ENCODE measurements at places on chromosomes 4 and X. TPM values are rescaled to one million over a fixed set of nuclear protein-coding genes. Genes with fewer than 3 reads are reported as not detected.

Gene AR
- 26.3 TPM for total RNA-seq

Gene RTL3
- total RNA-seq = 0.17 TPM

Gene ODAPH
- total RNA-seq = not detected

Gene HS3ST1
- 1.1 TPM for total RNA-seq

Gene MAGEA2B
- total RNA-seq = not detected

Gene HDAC8
- 15.9 TPM for total RNA-seq

Gene VEGFD
- 21.0 TPM for total RNA-seq

- DNase-seq = peak; percentile 68
Measured at GRCh38 chr4:77104791-77105540, 29.2 kb upstream of the CCNI start.

GRCh38 chrX:150567645-150568319, 639 bp upstream of the MTM1 start:
- no peak for DNase-seq

GRCh38 chrX:51494409-51494808, 2.0 kb downstream of the NUDT11 start:
- no peak for DNase-seq

DNA sequence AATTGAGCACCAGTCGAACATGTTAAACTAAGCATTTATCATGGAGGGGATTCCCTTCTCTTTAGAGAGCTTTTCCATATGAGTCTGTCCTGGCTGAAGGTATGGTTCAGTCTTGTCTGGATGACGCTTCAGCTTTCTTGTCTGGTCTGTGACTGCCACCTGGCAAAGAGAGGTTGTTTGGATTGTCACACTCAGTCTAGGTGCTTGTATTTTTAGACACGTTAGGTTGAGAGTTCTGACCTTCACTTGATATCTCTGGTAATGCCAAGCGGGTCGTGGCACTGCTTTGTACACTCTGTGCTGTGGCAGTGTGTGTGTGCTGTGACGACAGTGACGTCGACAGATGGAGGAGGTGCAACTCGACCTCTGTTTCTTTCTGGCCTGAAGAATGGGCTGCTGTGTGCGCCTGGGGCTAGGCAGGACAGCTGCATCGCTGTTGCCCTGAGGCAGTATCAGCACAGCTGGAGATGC, 12.6 kb downstream of the NOCT start:
- DNase-seq = peak; percentile 54

DNA sequence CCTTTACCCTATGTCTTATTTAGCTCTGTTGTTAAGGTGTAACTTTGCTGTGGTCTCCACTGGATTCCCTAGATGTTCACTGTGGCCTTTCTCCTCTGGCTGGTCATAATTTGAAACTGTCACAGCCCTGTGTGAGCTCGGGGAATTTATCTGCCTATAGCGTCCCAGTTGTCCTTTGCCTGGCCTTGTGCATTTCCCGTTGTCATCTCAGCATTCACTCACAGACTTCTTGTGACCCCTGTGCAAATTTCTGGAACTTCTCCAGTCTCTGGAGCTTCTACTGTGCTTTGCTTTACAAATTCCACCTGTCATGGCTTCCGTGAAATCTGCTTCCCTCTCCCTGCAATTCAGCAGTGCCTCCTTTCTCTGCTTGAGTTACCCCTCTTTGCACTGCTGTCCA, 106.7 kb downstream of the WWC2 start:
- no peak for DNase-seq

DNA sequence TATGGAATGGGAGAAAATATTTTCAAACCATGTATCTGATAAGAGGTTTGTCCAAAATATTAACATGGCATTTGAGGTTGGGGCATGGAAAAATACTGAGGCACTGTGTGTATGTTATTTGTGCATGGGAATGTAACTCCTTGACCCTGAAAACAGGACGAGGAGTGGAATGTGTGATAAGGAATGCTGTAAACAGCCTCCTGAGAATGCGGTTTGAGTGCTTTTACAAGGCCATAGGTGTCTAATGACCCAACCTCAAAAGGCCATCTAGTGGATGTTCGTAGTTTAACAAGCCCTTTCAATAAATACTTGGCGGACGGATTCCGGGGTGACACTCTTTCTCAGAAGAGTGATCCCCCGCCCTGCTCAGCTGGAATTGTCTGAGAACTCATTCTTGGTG, 162.9 kb upstream of the USP9X start:
- DNase-seq = no peak

- DNase-seq = no peak
Measured at GRCh38 chr4:111641813-111642579, 503.3 kb upstream of the FAM241A start.

- no peak for DNase-seq
Measured at GRCh38 chr4:179766938-179767337, 2324.7 kb upstream of the AGA start.

GRCh38 chr4:9880406-9881197, 99.2 kb downstream of the DRD5 start:
- no peak for DNase-seq

DNA sequence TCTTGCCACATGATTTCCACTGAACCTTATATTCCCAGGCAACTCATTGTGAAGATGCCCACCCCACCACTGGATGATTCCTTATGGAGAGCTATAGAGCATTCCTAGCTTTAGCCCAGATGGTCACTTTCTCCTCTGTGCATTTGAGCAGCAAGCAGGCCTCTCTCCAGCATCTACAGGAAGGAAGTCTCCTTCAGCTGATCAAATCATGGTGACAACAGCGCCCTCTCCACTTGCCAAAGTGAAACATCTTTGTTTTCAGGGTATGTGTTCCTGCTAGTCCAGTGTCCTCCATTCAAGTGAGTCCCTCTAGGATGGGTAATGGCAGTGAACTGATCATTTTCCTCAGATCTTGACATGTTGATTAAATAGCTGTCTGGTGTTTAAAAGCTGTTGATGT, 10.9 kb upstream of the SYTL5 start:
- DNase-seq = no peak

DNA sequence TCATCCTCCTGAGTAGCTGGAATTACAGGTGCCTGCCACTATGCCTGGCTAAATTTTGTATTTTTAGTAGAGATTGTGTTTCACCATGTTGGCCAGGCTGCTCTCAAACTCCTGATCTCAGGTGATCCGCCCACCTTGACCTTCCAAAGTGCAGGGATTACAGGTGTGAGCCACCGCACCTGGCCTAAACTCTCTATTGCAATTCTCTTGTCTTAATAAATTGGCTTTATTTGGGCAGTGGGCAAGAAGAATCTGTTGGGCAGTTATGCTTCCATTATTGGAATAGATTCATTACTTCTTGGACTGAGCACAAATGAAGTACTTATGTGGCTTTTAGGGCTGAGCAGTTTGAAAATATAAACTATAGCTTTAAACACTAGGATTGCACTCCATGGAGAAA, 8.2 kb upstream of the GPAT3 start:
- DNase-seq = no peak

DNA sequence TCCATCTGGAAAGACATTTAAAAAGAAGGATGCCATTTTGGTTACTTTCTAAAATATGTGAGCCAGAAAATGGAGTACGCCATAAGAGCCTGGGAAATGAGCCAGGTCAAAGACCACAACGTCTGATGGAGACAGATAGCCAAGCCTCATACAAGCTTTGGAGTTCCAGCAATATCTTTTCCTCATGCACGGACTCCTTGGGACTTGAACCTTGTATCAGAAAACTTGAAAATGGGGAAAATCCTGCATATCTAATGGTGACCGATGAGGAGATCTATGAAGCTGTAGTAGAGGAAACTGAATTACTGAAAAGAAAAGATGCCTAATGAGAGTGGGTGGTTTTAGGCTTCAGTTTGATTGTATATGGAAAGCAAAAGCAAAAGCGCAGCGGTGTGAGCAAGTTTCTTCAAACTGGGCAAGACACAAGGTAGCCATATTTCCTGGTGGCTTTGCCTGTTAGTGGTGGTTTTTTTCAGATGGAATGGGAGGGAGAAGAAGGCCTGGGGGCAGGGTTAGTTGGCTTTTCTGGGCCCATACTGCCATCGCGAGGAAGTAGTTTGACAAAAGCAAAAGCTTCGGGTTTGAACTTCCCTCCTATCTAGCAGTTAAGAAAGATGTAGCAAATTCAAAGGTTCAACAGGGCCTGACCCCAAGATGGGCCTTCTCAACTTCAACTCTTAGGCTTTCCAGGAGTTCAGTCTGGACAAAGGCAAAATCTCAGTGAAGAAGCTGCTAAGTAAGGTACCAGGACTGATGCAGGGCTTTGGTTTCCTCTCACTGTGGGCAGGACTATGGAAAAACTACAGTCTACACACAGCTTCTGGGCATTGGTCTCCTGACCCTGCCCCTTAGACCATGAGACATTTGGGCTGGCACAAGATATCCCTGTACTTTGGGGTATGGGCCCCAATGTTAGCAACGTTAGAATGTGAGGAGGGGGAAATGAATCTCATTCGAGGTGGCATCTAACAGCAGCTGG, 210.0 kb upstream of the STK26 start:
- peak; percentile 53 for DNase-seq

- no peak for DNase-seq
Measured at GRCh38 chrX:103250977-103251376, 4.0 kb downstream of the TCEAL8 start.

DNA sequence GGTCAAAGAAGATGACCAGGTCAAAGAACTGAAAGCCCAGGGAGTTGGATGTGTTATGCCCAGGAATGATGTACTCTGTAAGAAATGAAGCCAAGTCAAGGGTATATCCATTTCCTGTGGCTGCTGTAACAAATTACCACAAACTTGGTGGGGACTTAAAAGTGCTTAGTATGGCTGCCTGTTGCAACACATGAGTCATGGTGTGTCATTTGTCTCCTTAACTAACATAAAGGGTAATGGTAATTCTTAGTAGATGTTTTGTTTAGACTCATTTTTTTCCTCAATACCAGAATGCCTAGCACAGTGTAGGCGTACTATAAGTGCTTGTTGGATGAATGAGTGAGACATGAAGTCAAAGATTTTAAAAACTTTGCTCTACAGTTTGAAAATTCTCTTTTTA, 45.7 kb downstream of the SYTL5 start:
- DNase-seq = no peak

- no peak for DNase-seq
Measured at GRCh38 chr4:175421506-175421905, 390.6 kb downstream of the GPM6A start.

GRCh38 chrX:23251043-23251442, 83.6 kb upstream of the PTCHD1 start:
- DNase-seq = no peak

GRCh38 chr4:20638825-20639224, 61.4 kb upstream of the PACRGL start:
- no peak for DNase-seq

DNA sequence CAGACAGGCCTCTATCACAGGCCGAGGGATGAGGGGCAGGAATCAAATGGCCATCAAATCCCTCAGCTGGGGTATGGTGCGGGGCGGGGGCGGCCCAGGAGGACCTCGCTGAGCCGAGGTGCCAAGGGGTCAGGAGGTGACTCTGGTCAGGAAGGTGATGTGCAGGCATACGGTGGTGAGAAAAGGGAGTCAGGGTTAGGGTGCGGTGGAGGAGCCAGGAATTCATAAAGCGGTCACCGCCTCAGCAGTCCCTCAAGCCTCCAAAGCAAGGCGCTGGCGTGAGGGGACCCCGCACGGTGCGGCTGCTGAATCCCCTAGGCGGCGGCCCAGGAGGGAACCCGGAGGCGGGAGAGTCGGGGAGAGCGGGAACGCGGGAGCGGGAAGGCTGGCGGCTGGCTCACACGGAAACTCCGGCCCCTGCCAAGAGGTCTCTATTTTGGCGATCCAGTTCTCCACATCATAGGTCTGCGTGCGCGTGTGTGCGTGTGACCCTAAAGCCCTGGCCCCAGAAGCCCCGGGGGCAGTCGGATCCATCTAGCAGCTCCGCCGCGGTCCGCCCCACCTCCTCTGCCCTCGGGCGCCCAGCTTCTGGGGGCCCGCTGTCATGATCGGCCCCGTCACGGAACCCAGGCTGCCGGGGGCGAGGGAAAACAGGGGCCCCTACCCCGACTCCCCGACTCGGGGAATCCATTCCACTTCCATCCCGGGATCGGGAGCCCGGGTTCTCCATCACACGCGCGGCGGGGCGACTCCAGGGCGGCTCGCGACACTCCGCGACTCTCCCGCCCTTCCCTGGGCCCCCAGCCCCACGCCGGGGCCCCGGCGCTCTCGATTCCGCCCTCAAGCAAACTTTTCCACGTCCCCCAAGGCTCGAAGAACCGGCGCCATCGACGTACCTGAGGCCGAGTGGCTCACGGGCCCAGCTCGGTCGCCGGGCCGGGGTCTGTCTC, 593 bp downstream of the ELF4 start:
- DNase-seq = peak; percentile 21

GRCh38 chr4:108762559-108763225, at the start of gene ETNPPL:
ETNPPL (minus strand) TSS chr4:108763053; CDS start chr4:108762898, 155 bp downstream.
- DNase-seq = peak; percentile 7

- DNase-seq = no peak
Measured at GRCh38 chrX:38515291-38515690, 46.1 kb upstream of the TSPAN7 start.

DNA sequence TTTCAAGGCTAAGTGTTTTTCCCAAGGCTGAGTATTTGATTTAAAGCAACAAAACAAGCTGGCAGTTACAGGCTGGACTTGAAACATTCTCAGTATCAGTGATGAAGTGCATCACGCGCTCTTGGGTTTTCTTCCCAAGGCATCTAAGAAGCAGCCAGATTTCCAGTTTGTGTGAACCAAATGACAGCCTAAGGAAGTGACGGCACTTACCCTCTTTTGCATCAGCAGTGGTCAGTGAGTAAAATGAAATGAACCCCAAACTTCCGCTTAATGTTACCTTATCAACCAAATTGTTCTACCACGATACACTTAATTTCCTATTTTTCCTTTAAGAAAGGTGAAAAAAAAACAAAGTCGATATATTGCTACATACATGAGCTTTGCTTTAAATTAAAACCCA, 15.8 kb upstream of the GYPE start:
- no peak for DNase-seq

DNA sequence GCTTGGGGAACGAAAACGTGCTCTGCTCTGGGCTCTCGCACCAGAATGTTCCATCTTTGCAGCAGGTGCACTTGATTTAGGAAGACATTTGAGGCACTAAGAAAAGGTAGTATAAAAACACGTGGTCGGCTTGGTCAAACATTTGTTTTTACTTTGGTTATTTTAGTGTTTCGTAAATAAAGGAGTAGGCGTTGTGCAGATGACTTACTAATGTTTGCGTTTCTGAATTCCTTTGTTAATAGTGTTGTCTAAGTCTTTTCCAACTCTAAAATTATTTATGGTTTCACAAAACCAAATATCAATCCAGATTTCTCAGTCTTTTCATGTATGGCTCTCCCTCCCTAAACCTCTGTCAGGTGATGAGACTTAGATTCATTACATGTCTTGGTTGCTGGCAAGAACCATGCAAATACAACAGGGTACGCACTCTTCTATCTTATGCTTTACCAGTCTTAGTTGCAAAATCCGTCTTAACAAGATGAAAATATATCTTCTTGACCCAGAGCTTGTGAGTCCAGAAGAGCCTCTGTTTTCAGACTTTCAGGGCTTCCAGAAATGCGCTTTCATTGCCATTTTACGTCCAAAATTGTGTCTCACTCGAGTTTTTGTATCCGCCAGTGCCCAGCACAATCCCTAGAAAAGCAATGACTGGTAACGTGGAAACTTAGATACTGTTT, 686 bp downstream of the MTHFD2L start:
- no peak for DNase-seq

DNA sequence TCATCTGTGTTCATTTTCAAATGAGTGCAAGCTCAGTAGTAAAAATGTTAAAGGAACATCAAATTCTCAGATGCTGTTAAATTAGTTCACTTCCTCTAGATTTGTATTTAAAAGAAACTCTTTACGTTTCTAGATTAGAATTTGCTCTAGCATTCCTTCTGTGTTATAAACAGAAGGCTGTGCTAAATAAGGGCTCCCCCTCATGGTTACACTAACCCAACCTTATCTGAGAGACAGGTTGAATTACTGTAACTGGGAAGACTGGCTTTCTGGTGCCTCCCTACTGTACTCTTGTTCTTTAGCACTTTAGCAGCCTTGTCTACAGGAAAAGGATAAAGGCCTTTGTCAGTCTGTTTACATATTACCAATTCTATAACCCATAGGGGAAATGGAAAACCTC, 56.8 kb downstream of the RXFP1 start:
- DNase-seq = no peak

Measured in heart right ventricle (tissue), 16 donors.